ENCODE measurements at places on chromosomes 11 and 22.

DNA sequence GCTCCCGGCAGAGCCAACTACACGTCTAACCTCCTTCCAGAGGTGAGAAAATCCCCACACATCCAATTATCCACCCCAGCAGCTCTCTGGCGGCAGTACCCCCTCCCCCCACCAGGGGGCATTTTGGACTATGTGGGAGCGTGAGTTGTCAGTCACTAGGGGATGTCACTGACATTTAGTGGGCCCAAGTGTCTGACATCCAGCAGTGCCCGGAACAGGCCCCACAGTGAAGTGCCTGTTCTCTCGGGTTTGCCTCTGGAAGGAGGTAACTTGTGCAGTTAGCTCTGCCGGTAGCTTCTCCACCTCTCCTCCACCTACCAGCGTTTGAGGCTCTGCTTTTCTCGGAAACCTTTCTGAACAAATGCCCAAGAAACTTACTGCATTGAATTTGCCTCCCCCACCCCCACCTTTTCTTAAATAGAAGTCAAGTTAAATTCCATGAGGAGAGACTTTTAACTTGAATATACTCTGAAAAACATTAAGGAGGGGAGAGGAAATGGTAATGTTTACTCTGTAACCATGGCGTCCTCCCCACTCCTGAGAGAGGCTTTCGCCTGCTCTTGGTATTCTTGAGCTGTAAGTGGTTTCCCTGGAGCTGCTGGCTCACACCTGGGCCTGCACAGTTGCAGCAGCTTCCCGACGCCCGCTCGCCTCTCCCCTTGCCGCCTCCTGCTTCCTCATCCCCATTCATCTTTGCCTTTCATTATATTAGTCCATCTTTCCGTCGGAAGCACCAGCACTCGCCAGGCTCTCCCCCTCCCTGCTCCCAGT is 112.8 kb downstream of the WNT7B start:
- peak; percentile 45 for DNase-seq

DNA sequence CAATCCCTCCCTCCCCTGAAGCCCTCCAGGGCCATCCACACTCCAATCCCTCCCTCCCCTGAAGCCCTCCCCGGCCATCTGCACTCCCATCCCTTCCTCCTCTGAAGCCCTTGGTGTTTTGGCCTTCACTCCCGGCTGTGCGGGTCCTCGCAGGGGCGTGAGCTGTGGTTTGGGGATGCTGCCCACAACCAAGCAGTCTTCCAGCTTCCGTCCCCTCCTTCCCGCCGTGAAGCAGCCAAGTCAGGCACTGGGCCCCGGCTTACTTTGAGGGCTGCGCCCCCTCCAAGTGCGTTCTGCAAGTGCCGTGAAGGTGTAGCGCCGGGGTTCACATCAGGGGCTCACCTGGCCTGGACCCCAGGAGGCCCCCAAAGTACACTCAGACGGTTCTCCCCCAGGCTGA is 335.9 kb downstream of the BRD1 start:
- DNase-seq = no peak

DNA sequence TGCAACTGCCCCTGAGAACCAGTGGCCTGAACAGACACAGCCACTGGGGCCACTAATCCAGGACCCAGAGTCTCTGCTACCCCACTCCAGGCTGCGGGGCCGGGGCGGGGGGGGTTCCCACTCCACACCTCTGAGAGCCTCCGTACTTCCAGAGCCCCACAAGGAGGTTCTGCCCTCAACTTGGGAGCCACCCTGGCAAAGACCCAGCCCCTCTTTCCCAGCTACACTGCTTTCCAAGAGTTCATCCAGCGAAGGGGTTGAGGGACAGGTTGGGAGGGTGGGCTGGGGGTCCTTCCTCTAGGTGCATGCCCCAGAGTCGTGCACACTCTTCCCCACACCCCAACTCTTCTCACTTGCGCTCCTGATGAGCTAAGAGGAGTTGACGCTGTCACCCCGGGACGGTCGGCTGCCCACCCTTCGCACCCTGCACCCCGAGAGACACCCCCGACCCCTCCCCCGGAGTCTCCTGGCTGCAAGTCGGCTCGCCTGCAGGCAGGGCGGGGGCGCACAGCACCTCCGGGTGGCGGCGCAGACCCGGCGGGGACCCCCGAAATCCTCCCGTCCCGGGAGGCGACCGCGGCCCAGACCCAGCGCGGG is 531 bp downstream of the RAB3IL1 start:
- DNase-seq = no peak

DNA sequence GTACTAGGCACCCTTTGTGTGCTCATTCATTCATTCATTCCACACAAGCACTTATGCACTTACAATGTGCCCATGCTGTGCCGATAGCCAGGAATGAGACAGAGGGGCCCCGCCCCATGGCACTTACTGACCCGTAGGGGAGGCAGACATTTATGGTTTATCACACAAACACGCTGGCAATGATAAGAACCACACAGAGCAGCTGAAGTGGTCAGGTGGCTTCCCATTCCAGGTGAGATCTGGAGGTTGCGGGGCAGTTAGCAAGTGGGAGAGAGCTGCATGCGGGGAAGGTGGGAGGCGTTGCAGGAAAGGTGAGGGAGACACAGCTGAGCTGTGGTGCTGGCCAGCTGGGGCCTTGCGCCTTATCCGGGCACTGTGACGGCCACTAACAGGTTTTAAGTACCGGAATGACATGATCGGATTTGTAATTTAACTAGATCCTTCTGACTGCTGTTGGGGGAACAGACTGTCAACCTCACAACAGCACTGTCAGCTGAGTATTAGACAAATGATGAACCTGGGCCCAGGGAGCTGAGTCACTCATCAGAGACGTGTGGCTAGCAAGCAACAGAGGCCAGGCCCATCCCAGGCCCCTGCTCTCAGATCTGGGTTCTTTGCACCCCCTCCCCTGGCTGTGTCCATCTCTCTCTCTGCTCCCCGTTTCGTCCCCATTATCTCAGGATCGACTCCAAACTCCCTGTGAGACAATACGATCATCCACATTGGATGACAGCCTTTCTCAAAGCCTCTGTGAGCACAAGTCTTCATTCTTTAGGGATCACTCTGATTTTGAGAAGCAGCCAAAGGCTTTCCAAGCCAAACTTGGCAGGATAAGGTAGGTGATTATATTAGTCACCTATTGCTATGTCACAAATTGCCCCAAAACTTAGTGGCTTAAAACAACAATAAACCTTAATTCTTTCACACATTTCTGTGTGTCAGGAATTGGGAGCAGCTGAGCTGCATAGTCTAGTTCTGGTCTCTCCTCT is 28.4 kb downstream of the RASD2 start:
- DNase-seq = no peak

GRCh38 chr11:65492637-65493366 is 6.0 kb upstream of the MALAT1 start:
- no peak for DNase-seq

GRCh38 chr11:105024394-105024793 is 1.4 kb upstream of the CASP5 start:
- DNase-seq = no peak

GRCh38 chr11:17673951-17674350 is 45.4 kb upstream of the MYOD1 start:
- no peak for DNase-seq

GRCh38 chr22:23036684-23037428 is 33.5 kb upstream of the GNAZ start:
- DNase-seq = no peak

- DNase-seq = no peak
These were observed 20.2 kb upstream of the RASL10A start for GRCh38 chr22:29335656-29336055.

Measured in midbrain (tissue), 1 donor.